ENCODE measurements at places on chromosomes 13 and 19.

DNA sequence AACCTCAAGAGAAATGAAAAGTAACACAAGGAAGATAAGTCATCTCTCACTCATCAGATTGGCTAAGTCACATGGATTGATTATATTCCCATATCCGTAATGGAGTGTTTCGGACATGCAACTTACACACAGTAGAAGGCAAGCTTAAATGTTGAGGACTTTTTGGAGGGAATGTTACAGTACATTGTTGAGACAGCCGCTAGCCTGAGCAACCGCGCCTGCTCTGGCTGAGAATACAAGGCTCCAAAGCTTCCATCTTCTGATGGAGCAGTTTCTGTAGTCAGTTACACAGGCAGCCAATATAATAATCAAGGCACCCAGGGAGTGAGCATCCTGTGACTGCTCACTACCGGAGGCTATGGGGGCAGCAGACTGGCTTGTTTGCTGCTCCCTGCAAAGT, 1.0 kb upstream of the CRYL1 start:
- DNase-seq, result no peak

- DNase-seq, result no peak
Observed at GRCh38 chr19:39858541-39858940, 12.4 kb upstream of the FBL start.

- no peak for DNase-seq
Observed at GRCh38 chr13:109636736-109637135, 149.6 kb downstream of the IRS2 start.

DNA sequence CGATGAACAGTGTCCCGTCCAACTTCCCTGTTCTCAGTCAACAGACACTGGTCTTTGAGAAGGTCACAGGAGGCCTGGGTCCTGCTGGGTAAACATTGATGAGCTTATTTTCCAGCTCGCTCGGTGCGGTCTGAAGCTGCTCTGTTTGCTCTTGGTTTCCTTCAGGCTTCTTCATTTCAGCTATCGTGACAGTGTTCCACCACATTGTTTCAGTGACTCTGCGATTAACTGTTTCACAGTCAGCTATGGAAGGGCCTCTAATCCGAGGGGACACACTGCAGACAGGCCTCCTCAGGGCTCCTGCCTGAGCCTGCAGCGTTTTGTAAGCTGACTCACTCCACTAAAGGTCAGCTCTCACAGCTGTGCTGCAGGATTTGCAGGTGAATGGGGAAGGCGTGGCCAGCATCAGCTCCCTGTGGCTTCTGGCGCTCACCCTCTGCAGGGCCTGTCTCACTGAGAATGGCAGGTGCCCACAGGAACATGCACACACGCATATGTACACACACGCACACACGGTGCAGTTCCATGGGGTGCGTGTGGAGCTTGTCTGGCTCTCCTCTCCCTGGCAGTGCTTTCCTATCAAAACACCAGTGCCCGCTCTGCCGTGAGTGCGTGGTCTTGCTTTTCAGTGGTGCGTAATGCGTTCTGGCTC, 62.9 kb upstream of the MCF2L start:
- no peak for DNase-seq

DNA sequence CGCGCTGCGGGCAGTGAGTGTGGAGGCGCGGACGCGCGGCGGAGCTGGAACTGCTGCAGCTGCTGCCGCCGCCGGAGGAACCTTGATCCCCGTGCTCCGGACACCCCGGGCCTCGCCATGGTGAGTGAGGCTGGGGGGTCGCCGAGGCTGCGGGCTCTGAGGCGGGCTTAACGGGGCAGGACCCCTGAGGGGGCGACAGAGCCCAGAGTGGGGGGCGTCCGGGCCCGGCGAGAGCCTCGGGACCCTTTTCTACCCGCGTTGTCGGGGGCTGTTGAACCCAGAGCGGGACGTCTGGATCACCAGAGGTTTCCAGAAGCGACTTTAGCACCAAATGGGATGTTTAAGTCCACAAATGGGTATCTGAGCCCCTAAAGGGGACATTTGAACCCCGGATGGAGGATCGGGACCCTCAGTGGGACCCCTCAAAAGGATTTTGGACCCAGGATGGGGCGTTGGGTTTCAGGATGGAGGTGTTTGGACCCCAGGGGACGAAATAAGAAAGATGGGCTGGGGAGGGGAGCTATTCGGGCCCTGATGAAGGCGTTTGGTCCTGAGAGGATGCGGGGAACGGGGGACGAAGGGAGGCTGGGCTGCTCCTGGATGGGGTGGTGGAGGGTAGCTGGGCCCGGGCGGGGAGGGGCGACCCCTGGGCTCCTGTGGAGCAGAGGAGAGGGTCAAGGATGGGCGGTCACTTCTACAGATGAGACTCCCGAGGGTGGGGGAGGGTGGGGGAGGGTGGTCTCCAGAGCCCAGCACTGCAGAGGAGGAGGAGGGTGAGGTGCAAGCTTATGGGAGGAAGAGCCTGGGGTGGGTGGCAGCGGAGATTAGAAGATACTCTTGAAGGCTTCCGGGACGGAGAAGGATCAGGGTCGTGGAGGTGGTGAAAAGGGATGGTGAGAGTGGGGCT, at the start of gene CALM3:
Gene CALM3 (plus strand): TSS at position 13 of the 907 bp plus-strand sequence. CDS start 105 bp downstream, at position 118.
- DNase-seq, result no peak

DNA sequence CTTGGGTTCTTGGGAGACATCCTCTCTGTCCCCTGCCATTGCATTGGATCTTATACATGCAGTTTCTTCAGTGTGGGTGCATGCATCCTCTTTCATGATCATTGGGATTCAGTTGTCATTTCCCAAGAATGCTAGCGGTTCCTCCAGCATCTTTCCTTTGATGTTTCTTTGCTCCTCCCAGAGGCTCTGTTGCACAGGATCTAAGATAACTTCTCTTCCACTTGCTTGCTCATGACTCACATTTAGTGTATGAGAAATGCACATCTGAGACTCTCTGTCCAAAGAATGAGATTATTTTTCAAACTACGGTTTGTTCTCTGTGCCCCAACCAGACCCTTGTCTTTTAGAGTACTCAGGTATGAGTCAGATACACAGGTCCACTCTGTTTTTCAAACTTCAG, 197.1 kb downstream of the NDFIP2 start:
- no peak for DNase-seq

- no peak for DNase-seq
Observed at GRCh38 chr19:10353793-10354391, 14.5 kb upstream of the ICAM3 start.

DNA sequence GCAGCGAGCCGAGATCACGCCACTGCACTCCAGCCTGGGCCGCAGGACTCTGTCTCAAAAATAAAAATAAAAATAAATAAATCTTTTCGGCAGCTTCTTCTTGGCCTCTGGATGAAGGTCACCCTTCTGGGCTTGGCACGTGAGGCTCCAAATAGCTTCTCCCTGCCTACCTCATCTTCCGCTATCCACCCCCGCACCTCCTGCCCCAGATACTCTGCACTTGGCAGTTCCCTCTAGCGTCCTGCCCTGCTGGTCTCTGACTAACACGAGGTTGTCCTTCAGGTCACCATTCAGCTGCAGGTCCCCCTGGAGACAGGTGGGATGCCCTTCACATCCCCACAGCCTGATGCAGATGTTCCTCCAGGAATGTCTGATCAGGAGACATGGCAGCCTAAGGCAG, 8.5 kb upstream of the CCL25 start:
- no peak for DNase-seq

- DNase-seq, result no peak
Observed at GRCh38 chr13:89982407-89983095, 1364.9 kb upstream of the MIR17HG start.

DNA sequence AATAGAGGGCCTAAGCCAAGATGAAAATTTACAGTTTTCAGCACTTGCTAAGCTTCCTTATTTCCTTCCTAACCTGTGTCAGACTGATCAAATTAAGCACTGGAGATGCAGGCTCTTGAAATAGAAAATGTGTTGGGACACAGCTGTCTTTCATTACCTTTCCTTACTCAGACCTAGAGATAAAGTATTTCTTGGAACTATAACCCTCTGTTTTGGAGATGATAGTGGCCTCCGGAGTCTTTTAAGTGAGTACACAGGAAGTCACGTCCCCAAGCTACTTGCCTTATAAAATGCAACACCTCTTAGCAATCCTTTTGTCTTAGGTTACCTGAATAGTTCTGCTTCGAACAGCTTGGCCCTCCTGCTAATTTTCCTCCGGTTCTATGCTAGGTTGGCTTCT, 12.4 kb upstream of the AKAP11 start:
- DNase-seq, result no peak

- no peak for DNase-seq
Observed at GRCh38 chr19:53626976-53627375, 4.8 kb upstream of the DPRX start.

GRCh38 chr13:51550151-51550550, 34.1 kb upstream of the WDFY2 start:
- DNase-seq, result no peak

DNA sequence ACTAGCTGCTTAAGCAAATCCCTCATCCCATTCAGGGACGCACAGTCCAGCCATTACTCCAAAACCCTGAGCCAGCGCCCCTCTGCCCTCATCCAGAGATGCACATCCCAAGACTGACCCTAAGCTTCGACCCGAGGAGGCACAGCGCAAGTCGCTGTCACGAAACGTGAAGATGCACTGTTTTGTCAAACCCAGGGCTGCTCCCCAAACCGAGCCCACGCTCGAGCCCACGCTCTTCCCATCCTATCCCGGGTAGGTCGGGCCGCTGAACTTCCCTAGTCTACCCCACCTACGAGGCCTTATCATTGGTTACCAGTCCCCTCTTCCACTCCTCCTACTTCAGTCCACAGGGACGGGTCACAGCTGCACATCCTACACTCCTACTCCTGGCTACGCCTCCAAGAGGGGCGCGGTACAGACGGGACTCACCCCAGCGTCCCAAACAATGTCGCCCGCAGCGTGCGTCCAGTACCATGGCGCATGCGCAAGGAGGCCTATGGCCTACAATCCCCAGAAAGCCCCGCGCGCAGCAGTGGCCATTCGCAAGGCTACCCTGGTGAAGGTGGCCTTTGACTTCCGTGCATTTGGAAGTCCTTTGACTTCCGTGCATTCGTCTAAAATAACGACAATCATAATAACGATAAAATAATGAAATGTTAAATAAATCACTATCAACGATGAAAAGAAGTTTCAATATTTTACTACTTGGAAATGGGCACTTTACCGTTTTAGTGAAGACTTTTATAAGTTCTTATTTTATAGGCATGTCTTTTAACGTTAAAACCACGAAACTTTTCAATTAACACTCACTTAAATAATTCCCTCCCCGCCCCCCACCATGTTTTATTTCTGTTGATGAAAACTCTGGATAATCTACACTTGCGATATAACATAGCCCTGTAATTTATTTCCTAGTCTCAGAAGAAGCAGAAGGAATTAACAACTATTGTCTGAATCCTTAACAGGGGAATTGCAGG, at the start of gene ZNF285:
Gene ZNF285 (minus strand): TSS at position 470 of the 977 bp plus-strand sequence. CDS start 4,395 bp downstream, outside the sequence.
- DNase-seq, result peak; percentile 52

DNA sequence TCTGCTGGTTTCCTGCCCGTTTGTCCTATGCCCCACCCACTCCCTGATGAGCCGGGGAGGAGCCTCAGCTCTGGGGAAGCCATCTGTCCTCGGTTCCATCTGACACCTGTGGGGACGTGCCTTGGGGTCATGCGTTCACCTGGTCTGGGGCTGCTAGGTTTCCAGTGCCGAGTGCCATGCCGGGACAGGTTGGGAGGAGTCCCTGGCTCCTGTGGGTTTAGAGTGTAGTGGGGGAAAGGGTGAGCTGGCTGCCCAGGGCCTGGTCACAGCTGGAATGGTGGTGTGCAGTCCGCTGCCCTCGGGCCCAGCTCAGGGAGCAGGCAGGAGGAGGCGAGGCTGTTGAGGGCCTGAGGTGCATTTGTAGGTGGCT, 2.5 kb downstream of the KDM4B start:
- no peak for DNase-seq

GRCh38 chr19:14440049-14440448, 6.9 kb downstream of the PKN1 start:
- DNase-seq, result no peak

DNA sequence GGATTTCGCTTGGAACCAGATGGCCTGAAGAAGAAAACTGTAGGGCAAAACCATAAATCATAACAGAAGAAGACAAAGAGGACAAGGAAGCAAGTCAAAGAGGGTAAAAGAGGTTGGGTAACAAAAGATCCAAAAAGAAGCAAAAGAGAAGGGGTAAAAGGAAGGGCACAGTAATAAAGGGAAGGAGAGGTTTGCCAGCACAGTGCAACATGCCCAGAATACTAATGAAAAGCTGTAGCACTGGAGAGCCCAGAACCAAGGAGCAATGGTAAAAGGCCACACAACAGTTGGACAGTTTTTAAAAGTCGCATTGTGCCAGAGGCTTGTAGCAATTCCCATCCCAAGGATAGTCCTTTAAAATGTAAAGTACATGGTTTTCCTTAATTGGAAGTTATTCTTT, 506.6 kb downstream of the PCDH9 start:
- DNase-seq, result no peak
